ENCODE measurements at places on chromosomes 1 and 21. TPM values are rescaled to one million over a fixed set of nuclear protein-coding genes. Genes with fewer than 3 reads are reported as not detected.

The ALG14 gene
- 2.4 TPM for total RNA-seq

The YBEY gene
- 22.4 TPM for total RNA-seq

The C1orf185 gene
- not detected for total RNA-seq

The HAO2 gene
- not detected for total RNA-seq

The CLCA4 gene
- not detected for total RNA-seq

The ASCL5 gene
- total RNA-seq: not detected

The DMRTA2 gene
- 0.18 TPM for total RNA-seq

The VANGL2 gene
- total RNA-seq: not detected
